ENCODE measurements at places on chromosomes 3 and 15.
A peak's percentile ranks its signal among the peaks of the same experiment; 100 is the strongest.

GRCh38 chr15:58731756-58732535 lies 17.6 kb downstream of the ADAM10 start:
- DNase-seq, result no peak

GRCh38 chr3:194339356-194339755 lies 11.8 kb downstream of the CPN2 start:
- no peak for DNase-seq

- no peak for DNase-seq
Observed at GRCh38 chr3:146593776-146594175, 11.4 kb downstream of the PLSCR5 start.

DNA sequence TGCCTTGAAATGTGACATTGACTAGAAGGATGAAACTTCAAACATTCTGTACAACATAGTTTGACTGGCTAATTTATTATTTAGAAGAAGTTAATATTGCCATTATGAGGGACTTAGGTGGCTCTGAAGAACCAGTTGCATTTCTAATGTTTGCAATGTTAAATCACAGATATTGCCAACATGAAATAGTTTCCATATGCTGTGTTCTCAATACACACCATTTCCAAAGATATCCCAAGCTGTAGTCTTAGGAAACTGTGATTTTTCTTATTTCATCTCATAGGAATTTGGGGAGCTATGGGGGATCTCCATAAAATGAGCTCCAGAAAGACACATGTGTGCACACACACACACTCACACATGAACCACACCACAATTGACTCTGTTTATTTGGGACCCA lies 36.3 kb downstream of the ALG1L2 start:
- DNase-seq, result no peak

DNA sequence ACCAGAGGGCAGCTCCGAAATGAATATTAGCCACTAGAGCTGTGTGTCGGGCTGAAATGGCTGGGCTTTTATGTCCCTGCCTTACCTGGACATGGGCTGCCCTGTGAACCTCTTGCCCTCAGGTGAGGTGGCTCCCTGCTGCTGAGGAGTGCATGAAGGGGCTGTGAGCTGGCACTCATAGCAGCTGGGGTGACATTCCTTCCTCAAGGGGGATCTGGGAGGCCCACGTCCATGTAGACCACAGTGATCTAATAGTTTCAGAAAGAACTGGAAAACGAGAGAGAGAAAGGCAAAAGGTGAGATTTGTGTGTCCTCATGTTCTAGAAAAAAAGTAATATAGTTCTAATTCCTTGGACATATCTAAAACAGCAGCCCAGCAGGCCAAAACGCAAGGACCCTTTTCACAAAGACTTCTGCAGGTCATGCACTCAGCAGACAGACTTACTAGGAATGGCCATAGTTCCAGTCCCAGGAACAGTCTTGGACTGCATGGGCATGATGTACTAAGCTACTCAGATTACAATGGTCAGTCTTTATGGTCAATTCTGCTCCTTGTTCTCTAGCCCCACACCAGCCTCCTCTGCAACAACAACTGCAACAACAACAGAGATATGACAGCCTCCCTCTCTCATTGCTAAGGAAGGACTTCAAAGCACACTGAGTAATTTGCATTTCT lies 10.8 kb upstream of the SLC24A5 start:
- DNase-seq, result no peak

DNA sequence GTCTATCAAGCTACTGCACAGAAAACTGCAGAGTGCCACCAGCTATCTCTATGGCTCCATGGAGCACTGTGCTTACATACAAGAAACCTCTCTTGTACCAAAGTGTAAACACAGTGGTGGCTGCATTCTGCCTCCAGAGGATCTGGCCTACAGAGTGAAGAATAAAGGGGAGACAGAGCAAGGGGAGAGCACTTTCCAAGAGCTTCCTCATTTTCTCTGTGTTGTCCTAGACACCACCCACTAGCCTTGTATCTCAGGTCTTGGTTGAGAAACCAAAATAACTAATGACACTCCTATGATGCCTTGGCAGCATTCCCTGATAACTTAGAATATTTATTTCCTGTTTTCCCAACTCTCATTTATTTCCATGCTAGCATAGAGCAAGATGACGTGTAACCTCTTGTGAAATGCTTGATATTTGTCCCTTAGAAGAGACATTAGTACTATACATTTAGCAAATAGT lies 56.9 kb upstream of the PHLDB2 start:
- DNase-seq, result no peak

DNA sequence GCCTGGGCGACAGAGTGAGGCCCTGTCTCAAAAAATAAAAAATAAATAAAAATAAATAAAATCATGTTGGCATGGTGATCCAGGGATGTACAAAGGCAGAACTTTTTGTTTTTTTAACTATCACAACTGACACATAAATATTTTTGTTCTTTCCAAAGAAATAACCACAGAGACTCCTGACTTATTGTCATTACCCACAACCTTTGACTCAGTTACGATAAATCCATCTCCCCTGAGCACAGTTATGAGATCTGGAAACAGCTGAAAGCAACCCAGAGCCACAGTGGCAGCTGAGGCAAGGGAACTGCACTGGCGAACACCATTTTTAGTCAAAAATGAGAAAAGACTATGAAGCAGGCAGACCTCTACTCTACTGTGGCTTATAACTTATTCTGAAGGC lies 24.0 kb downstream of the OSBPL10 start:
- no peak for DNase-seq

GRCh38 chr15:59812250-59812870 lies 123.2 kb upstream of the BNIP2 start:
- DNase-seq, result no peak

- DNase-seq, result no peak
Observed at GRCh38 chr3:30426293-30426993, 180.0 kb upstream of the TGFBR2 start.

GRCh38 chr15:38689522-38689921 lies 124.9 kb upstream of the RASGRP1 start:
- DNase-seq, result no peak

DNA sequence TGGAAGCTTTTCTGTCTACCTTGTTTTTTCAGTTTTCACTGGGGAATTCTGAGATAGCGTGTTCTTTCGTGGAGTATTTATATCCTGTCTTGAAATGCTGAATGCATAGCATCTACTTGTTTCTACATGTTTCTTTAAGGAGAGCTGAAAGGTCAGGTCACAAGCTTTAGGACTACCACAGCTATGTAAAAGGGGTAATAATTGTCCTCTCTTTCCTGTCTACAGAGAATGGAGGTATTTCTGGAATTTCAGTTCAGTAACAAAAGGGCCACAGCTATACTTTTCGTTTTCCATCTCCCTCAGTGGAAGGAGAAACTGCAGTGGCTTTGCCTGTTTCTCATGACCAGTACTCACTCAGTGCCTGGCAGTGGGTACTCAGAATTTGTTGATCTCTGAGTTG lies 4.7 kb downstream of the INAFM2 start:
- DNase-seq, result no peak

GRCh38 chr3:142858043-142858442 lies 30.8 kb downstream of the PCOLCE2 start:
- no peak for DNase-seq

DNA sequence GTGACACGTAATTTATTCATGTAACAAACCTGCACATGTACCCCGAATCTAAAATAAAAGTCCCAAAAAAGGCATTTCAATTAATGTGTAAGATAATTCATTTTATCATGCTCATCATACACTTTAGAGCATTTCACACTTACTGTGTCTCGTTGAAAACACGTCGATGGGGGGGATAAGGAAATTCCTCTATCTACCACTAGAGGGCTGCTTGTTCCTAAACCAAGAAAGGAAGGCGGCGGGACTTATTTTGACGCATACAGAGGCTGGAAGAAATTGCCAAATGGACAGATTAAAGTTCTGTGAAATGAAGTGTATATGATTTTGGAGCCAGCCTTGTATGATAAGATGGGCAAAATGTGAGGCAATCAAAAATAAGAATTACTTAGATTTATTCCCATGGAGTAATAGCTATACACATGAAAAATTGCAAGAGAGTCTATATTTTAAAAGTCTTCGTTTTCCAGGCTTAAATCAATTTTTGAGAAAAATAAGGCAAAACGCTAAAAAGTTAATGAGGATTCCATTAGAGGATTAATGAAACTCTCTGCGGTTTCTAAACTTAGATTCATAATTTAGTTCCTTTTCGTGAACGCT lies 346.8 kb downstream of the CNTN3 start:
- DNase-seq, result peak; percentile 1

DNA sequence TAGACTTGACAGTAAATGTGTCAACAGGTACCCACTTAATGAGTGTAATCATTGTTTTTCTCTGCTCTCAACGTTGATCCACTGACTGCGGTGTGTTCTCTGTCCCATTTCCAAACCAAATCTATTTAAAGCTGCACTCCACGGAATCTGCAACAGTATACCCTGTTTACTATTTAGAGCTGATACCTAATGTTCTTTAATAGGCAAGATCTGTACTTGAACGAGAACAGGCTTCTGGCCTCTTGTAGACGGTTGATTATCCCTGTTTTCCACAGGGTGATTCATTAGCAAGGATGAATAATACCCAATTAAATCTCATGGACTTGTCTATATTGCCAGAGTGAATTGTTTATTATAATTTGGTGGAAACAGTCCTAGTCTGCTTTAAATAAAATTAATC lies 189.9 kb downstream of the LPP start:
- DNase-seq, result no peak

- peak; percentile 52 for DNase-seq
Observed at GRCh38 chr3:48504051-48504946, at the start of gene SHISA5. Gene SHISA5 (minus strand): TSS chr3:48504174. CDS start chr3:48504094, 80 bp downstream.

GRCh38 chr3:117998071-117998470 lies 1036.6 kb downstream of the IGSF11 start:
- no peak for DNase-seq
